RCC 7860 (cell line): ENCODE measurements at places on chromosomes 7 and 10.

GRCh38 chr7:151439855-151440798, at the start of gene CRYGN:
TSS of gene CRYGN (minus strand) at chr7:151440141. CDS start at chr7:151439917, 224 bp downstream.
- DNase-seq = no peak

DNA sequence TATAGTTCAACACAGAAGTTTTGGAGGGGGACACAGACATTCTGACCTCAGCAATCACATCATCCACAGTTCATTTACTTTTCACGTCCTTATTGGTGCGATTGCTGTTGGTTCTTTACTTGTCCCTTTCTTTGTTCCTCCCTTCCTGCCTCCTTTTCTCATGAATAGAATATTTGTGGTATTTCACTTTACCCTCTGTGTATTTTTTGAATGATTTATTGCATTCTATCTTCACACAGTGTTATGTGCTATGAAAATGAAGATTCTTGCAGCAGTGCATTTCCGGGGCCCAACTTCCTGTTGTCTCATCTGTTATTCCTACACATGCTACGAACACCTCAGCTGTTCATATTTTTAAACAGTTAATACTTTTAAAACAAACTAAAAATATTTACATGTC, 179.6 kb downstream of the ZMYND11 start:
- no peak for DNase-seq

DNA sequence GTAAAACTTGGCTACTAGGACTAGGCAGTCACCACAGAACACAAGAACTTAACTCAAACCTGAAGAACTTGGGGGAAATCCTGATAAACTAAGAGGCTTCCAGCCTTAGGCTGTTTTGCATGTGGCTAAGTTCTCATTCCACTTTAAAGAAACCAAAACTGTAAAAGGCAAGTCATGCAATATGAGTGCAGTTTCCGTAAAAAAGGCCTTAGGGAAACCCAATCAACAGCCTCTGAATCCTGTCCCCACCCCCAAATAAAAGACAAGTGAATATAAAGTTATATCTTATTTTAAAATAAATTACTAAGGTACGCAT, 95.1 kb downstream of the USP6NL start:
- DNase-seq = no peak

DNA sequence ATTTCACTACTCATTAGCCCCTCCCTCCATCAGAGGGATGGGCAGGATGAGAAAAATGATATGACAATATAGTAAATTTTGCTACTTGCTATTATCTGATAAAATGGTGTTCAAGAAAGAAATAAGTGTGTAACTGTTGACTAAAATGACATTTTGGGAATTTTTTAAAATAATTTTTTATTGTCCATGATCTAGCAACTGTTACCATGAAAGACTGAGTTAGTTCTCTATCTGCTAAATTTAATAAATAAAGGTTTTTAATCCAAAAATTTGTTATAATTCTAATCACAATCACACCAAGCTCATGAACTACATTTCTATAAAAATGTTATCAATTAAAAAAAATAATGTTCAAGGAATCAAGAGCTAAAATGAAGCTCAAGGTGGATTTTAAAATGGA, 28.7 kb upstream of the EPC1 start:
- no peak for DNase-seq

GRCh38 chr10:111148025-111148424, 71.2 kb downstream of the ADRA2A start:
- no peak for DNase-seq

DNA sequence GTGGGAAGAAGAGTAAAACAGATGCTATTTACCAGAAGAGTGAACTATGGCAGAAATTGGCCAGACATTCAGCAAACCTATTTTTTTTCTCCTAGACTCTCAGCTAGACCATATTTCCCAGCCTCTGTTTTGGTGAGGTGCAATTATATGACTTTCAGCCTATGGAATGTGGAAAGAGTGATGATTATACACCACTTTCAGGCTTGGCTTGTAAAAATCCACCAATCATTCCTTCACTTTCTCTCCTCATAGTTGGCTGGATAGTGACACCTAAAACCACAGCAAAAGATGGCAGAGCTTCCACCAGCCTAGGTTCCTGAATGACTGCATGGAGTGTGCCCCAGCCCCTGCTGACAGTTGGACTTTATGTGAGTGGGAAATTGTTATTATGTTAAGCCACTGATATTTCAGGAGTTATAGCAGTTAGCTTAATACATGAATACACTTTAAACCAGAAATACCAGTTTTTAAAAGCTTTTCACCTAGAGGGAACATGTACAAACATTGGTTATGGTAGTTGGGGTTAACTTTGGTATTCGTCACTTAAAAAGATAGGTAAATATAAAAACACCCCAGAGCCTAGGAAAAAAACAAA, 19.1 kb upstream of the TNKS2 start:
- no peak for DNase-seq

DNA sequence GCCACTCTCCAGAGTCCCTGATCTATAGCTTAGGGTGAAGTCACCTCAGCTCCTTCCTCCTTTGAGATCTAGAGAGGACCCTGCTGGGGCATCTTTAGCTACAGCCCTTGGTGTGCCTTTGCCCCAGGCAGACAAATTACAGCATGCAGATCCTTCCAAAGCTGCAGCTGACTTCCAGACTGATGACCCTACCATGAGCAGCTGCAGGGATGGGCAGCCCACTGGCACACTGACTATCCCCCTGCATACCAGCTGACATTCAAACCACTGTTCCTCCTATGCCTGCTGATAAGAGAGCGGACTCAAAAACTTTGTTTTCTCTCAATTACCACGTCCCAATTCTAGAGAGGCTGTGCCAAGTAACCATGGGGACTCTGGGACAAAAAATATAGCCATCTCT, 70.6 kb downstream of the COL13A1 start:
- DNase-seq = no peak

DNA sequence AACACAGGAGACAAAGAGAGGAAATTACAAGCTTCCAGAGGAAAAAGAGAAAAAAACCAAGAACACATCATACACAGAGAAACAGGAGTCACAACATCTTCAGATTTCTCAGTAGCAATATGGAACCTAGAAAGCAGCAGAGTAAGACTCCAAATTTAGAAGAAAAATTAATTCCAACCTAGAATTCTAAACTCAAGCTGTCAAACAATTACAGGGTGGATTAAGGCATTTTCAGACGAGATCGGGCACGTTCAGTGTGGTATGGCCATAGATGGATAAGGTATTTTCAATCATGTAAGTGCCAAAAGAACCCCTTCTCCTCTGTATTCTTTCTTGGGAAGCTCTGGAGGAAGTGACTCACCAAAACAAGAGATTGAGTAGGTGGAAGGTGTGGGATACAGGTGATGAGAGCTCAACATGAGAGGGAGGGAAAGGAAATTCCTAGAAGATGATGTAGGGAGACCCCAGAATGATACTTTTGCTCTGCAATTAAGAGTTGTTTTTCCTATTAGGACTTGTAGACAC, 51.6 kb downstream of the FAM204A start:
- no peak for DNase-seq

- no peak for DNase-seq
These were observed 397.6 kb downstream of the THSD7A start for GRCh38 chr7:11434366-11434765.

GRCh38 chr7:41758321-41758720, 55.4 kb upstream of the INHBA start:
- no peak for DNase-seq

DNA sequence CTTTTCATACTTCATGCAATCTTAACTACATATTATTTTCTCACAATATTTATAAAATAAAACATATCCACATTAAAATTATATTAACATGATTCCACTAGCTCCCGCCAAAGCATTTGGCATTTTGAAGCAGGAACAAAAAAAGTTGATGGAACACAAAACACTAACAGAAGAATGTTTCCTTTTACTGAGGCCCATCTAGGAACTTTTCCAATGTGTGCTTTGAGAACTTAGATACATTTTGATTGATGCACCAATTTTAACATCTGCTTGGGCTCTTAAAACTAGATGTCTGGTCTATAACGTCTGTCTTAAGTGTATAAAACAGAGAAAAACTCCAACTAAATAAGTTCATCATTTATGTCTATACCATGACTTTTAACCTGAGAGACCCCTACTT, 1214.8 kb downstream of the SORCS1 start:
- DNase-seq = no peak

GRCh38 chr10:50349554-50349953, 98.2 kb upstream of the ASAH2 start:
- no peak for DNase-seq

- no peak for DNase-seq
These were observed 91.5 kb downstream of the FOXL3 start for GRCh38 chr7:381211-382042.

DNA sequence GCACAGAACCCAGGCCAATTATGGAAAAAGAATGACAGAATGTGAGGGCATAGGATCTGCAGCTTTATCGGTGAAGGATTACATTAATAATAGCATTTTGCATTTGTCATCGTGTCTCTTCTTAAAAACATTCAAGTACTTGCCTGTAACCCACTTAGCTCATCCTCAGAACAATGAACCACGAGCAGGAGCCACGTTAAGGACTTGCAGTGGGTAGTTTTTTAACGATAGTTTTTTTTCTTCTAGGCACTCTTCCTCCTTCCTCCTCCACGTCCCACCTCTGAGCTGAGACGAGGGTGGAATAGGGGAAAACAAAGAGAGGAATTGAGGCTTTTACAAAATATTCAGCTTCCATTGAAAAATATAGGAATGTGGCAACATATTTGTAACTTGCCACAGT, 27.1 kb downstream of the CDHR3 start:
- no peak for DNase-seq

DNA sequence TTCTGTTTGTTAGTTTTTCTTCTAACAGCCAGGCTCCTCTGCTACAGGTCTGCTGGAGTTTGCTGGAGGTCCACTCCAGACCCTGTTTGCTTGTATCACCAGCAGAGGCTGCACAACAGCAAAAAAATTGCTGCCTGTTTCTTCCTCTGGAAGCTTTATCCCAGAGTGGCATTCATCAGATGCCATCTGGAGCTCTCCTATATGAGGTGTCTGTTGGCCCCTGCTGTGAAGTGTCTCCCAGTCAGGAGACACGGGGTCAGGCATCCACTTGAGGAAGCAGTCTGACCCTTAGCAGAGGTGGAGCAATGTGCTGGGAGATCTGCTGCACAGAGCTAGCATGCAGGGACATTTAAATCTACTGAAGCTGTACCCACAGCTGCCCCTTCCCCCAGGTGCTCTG, 26.7 kb upstream of the CROT start:
- DNase-seq = no peak

GRCh38 chr7:140036224-140036962, 26.4 kb downstream of the PARP12 start:
- DNase-seq = peak; percentile 42

GRCh38 chr7:2855386-2855785, 11.3 kb upstream of the GNA12 start:
- DNase-seq = no peak
